ENCODE measurements at places on chromosomes 4 and X. TPM values are rescaled to one million over a fixed set of nuclear protein-coding genes. Genes with fewer than 3 reads are reported as not detected.

Gene KIAA0232
- total RNA-seq, result 5.8 TPM

Gene KDR
- 0.03 TPM for total RNA-seq

Gene TEC
- total RNA-seq, result 2.2 TPM

Gene MXRA5
- not detected for total RNA-seq

Gene RBM47
- total RNA-seq, result 23.2 TPM

Gene TCEAL7
- total RNA-seq, result not detected

Gene TCEAL2
- not detected for total RNA-seq

Gene SGMS2
- 23.9 TPM for total RNA-seq

Gene PCYT1B
- not detected for total RNA-seq

Gene VGLL1
- not detected for total RNA-seq

Gene SLC9B1
- total RNA-seq, result 0.09 TPM

Gene MAB21L2
- total RNA-seq, result not detected

Gene FAM47E
- 0.18 TPM for total RNA-seq

Gene CFAP99
- 0.05 TPM for total RNA-seq

Gene MGST2
- total RNA-seq, result 50.8 TPM
